ENCODE measurements at places on chromosomes 5 and 9.

- no peak for DNase-seq
These were observed 63.3 kb downstream of the DCP2 start for GRCh38 chr5:113039934-113040285.

DNA sequence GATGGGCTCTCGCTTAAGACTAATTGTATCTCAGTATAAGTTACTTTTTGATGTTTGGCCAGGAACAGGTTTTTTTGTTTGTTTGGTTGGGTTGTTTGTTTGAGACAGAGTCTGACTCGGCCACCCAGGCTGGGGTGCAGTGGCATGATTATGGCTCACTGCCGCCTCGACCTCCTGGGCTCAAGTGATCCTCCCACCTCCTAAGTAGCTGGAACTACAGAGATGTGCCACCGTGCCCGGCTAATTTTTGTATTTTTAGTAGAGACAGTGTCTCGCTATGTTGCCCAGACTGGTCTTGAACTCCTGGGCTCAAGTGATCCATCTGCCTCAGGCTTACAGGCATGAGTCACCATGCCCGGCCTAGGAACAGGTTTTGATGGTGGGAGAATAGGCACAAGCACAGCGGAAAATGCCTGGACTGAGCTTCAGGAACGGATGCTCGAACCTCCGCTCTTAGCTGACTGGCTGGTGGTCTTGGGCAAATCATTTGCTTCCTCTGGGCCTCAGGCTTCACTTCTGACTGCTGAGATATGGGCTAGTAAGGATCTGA lies 11.4 kb upstream of the SYNPO start:
- no peak for DNase-seq

DNA sequence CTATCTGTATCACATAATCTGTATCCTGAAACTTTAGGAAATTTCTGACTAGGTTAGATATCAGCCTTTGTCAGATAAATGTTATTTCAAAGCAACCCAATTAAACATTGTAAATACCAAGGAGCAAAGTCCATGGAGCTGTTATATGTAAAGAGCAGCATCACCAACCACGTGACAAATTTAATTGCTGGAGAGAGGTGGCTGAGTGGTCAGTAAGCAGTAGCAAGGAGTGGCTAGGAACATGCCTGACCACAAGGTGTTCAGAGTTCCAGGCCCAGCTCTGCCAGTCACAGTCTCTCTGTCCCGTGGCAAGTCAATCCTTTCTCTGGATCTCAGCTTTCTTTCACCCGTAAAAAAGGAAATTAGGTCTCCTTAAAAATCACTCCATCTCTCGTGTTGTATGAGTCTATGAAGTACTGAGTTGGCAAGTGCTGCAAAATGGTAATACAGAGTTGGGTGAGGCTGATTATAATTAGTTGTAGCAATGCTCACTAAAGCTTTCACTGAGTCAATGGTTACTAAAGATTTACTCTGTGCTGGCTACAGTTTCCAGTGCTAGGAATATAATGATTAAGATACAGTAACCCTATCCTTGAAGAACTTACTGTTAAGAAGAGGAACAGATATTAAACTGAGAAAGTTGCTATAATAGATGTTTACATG lies 166.1 kb downstream of the GNAQ start:
- DNase-seq: no peak

DNA sequence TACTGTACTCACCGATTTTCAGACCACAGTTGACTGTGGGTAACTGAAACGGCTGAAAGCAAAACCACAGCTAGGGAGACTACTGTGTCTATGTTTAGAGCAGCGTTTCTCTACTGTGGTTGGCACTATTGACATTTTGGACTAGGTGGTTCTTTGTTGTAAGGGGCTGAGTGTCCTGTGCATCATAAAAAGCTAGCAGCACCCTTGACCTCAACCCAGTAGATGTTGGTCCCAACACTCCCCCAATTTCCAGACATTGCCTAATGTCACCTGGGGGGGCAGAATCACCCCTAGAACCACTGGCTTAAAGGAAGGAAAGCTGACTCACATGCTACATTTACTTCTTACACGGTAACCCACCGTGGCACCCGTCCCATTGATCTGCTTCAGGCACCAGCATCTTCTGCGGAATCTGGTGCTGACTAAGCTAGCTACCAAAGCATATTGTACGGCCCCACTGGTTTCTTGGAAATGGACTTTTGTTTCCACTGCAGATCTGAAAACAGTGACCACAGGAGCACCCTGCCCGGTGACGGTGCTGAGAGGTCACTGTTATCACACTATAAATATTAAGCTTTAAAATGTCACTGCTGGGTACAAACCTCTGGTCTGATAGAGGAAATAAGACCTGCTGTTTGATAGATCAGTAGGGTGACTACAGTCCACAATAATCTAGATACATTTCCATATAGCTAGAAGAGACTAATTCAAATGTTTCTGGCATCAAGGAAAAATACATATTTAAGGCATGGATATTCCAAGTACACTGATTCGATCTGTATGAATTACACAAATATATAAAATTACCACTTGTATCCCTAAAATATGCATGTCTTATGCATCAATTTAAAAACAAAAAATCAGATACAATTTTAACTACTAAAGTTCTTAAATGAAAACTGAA lies 151.4 kb downstream of the HSD17B3 start:
- DNase-seq: no peak

DNA sequence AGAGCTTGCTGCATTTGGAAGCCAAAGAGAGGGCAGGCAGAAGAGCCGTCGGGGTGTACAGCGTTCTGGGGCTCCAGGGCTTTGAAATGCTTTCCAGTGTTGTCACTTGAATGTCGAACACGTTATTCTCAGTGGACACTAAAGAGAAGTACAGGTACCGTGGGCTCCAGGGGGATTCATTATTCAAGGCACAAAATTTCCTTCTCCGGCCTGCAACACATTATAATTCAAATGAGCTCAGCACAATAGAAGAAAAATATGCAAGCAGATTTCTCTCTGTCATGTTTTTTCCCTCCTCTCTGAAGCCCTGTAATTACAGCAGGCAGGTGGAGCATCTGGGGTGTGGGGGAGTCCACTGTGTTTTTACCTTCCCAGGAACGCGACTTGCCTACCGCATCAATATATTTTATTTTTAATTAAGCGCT lies 293.1 kb downstream of the ZSWIM6 start:
- DNase-seq: no peak

DNA sequence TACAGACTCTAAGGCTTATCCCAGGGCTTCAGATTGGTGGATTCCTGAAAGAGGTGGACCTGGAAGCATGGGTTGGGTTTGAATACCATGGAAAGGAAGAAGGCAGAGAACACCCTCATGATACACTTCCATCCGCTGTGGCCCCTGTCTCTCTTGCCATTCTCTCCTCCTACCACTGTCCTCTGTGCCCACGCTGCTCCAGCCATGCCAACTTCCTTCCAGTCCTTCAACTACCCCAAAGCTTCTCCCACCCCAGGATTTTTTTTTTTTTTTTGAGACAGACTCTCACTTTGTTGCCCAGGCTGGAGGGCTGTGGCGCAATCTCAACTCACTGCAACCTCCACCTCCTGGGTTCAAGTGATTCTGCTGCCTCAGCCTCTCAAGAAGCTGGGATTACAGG lies 1.7 kb upstream of the SPARC start:
- DNase-seq: no peak
